HT1080 (cell line): ENCODE measurements at places on chromosomes 1 and 21.

GRCh38 chr1:192801451-192801850 lies 7.4 kb upstream of the RGS2 start:
- no peak for DNase-seq

DNA sequence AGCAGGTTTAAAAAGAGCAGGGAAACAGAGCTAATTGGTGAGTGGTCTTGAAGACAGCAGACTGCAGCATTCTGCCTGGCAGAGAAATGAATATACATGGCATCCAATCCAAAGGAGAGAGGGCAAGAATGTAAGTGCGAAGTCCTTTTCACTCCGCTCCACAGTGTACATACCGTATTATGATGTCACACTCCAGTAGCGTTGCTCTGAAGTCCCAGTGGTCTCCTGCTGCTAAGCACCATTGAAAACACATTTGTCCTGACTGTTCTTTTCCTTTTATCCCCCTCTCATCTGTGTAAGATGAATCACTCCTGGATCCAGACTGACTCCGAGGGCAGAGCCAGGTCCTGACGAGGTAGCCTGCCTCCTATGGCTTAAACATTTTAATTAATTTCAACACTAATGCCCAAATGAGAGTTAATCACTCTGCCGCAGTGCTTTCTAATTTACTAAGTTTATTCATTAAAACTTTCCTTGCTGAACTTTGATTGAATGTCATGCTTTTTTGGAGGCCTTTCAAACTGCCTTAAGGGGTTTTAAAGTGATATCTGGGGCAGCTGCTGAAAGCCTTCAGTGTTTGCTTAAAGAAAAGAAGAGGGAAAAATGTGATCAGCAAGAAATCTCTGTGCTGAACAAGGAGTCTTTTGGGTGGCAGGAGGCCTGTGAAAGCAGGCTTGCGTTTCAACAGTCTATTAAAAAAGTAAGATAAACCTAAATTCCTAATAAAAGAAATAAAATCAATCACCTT lies 227.2 kb downstream of the ATG4C start:
- no peak for DNase-seq

DNA sequence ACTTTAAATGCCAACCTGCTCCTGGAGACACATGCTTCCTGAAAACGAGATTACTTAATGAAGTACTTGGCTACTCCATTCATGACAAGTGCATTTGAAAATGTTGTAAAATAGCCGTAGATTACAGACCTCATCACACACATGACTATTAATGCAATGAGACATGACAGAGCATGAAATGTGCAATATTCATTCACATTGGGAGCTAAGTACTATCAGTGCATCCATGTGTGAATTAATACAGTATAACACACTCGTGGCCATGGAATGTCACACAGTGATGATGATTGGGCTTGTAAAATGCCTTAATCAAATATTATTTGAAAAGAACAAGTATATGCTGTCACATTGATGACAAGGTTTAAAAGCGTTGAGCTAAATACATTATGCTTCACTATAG lies 407.0 kb downstream of the AMY1C start:
- no peak for DNase-seq

DNA sequence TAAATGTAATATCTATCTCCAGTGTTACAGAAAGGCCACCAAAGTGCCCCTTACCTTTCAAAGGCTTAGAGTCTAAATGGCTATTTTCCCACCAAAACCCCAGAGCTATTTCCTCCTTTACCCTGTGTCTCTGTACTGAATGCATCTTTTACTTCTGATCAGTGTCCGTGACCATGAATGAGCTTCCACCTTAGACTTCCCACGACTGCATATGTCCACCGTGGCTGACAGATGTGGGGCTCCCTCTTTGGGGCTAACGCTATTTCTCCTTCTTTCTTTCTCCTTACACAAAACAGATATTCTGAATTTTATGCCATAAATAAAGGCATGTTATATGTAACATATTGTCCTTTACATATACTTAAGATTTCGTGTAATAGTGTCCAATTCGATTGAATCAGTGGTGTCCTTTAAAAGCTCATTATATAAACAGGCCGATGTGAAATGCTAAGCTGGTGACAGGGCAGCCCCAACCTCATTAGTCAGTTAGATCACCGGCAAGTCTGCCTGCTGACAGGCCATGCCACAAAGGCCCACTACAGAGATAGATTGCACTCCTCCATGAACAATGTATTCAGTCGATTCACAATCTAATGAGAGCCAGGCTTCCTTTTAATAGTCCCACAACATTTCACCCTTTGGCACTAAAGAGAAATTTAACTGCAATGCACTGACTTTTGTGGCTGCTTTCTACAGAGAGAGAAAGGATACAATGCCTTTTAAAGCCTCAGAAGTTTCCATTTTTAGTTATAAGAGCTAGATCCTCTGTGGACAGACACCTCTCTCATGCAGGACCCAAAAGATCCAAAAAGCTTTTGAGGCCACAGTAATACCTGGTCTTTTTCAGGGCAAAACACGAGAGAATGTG lies 297.9 kb downstream of the PCP4 start:
- no peak for DNase-seq

- peak; percentile 8 for DNase-seq
Measured at GRCh38 chr21:42221581-42222345, 2.8 kb downstream of the ABCG1 start.

DNA sequence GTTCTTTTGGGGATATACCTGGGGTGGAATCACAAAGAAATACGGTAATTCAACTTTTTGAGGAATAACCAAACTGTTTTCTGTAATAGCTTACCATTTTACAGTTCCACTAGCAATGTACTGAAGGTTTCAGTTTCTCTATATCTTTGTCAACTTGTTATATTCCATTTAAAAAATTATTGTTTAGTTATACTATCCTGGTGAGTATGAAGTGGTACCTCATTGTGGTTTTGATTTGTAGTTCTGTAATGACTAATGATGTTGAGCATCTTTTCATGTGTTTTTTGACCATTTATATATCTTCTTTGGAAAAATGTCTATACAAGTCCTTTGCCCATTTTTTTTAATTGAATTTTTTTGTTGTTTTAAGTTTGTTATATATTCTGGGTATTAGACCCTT lies 39.4 kb downstream of the MAST2 start:
- no peak for DNase-seq

DNA sequence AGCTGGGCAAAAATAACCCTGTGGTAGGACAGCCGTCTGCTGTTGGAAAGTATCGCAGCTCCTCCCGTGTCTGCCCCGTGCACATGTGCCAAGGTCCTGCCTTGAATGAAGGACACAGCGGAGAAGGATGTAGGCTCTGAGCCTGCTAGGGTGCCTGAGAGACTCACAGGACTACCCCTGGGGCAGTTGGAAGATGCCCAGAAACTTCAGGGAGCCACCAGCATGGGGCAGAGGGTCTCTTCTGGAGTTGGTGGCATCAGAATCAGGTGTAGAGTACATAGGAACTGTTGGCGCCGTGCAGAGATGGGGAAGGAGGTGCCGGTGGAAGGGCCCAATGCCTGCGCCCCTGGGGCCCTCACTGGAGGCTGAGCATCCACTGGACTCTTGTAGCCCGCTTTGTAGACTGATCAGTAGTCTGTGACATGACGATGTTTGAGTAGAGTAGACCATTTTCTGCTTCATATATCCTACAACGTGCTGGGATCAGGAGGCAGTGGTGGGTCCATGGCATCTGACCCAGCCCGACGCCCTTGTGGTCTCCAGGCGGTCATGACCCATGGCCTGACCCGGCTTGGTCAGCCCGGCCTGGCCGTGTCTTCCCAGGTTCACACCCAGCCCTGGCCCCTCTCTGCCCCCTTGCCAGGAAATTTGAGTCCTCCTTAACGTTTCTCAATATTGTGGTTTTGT lies 5.3 kb upstream of the C1orf174 start:
- DNase-seq: no peak

GRCh38 chr1:166330096-166330495 lies 163.3 kb upstream of the FAM78B start:
- DNase-seq: no peak

GRCh38 chr1:55064861-55065263 lies 25.5 kb downstream of the PCSK9 start:
- DNase-seq: no peak

DNA sequence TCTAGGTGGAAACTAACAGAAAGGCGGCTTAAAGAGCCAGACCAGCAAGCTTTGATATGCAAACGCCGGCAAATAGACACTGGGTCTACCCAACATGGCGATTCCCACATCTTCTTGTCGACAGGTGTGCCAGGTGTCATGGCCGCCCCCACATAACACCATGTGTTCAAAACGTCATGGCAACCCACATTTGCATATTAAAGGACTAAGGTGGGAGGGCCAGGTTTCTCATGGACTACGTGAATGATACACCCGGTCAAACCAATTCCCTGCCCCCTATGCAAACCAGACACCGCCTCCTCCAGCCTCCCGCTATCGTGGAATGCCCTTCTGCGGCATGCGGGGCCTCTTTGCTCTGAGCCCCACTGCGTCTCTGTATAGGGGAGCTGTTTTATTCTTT lies 41.3 kb downstream of the ICOSLG start:
- DNase-seq: peak; percentile 0

DNA sequence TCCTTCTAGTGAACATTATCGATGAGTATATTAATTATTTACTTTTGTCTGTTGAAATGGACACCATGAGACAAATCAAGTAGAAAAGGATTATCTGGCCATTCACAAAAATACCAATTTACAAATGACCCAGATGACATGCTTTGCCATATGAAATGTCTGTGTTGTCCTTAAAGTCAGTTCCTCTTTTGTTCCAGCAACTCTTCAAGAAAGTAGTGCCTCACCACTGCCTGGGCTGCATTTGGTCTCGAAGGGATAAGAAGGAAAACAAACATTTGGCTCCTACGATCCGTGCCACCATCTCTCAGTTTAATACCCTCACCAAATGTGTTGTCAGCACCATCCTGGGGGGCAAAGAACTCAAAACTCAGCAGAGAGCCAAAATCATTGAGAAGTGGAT lies 79.6 kb downstream of the RGL1 start:
- DNase-seq: no peak

DNA sequence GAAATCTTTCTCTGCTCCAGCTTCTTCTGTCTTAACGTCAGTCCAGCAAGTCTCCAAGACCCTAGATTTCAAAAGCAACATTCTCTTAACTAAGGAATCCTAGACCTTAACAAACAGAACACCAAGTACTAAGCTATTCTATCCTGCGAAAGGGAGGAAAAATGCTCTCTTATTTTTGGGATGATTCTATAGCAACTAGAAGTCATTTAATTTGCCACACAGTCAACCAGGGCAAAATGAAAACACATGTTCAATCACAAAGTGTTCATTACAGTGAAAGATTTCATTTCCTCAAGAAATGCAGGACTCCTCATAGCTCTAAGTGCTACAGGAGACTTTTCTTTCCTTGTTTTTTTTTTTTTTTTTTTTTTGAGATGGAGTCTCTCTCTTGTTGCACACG lies 36.2 kb upstream of the DOCK7 start:
- no peak for DNase-seq
